ENCODE measurements at places on chromosomes 2 and 18.

GRCh38 chr2:46653539-46653938, 174.2 kb downstream of the TMEM247 start:
- DNase-seq: no peak

DNA sequence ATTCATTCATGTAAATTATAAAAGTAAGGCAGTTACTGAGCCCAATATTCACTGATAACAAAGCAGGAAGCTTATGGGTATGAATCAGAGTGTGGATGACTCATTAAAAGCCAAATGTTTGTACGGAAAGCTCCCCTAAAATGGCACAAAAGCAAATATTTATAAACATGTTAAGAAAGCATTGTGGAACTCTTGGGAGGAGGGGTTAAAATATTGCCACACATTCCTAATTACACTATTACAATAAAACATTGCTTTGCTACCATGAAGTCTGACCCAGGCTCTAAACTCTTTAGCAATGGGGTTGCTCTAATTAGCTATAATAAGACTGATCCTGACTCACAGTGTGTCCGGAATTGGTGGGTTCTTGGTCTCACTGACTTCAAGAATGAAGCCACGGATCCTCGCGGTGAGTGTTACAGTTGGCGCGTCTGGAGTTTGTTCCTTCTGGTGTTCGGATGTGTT, 110.9 kb downstream of the NAB1 start:
- DNase-seq: no peak

DNA sequence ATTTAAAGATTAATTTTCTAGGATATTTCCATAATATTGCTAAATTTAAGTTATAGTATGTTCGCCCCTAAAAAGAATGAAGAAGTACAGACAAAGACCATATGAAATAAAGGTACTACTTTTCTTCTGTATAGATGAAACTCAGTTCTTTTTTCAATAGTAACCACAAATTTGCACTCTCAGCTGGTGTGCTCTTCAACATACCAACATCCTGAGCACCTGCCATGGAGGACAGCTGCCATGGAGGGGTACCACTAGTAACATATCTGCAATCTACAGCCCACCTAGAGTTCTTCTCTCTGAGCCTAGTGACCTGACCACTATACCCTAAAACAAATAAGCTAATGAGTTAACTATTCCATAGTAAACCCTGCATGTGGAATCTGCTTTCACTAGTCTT, 36.8 kb upstream of the ERCC3 start:
- no peak for DNase-seq

DNA sequence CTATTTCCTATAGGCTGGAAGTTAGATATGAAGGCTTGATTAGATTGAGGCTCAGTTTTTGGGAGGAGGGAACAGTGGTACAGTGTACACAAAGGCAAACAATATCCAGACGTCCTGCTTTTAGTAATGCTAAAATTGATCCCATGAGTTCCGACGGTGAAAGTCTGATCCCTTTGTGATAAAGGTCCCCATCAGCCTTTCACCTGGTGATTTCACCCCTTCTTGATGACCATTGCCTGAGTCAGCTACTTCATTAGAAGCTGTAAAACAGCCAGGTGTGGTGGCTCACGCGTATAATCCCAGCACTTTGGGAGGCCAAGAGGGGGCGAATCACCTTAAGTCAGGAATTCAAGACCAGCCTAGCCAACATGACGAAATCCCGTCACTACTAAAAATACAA, 29.7 kb downstream of the TWSG1 start:
- no peak for DNase-seq

DNA sequence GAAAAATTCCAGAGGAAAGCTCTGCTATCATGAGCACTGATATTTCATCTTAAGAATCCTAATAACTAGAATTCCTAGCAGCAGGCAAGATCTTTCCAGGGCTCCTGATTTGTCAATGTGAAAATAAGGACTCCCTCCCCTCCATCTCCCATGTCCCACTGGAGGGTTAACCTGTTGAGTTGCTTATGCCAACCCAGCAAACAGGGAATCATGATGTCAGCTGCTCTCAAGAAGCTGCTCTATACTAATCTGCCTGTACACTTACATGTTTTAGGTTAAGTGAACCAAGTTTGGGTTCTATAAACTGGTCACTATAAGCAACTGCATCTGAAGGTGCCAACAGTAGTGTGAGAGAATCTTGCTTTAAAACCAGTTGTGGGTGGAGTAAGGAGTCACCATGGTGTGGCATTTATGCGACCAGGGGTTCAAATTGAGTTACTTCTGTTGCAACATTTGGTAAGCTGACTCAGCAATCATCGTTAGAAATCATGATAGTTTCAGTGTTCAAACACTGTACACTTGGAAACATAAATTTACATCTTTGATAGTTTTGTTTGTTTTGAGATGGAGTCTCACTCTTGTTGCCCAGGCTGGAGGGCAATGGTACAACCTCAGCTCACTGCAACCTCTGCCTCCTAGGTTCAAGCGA, 53.4 kb downstream of the STK25 start:
- DNase-seq: no peak

DNA sequence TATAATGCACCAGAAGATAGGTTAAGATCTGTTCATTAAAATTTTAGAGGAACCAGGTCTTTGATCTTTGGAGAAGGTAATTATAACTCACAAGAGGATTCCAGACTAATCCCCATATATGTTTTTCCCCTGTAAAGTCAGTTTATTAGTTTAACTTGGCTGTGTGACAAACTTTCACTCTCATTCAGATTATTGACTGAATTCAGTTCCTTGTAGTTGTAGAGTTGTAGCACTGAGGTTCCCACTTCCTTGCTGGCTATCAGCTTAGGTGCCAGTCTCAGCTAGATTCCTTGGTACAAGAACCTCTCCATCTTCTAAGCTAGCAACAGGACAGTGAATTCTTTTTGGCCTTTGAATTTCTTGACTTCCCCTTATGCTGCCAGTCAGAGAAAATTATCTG, 19.1 kb downstream of the REG1A start:
- DNase-seq: no peak

- no peak for DNase-seq
These were observed 64.1 kb downstream of the CPS1 start for GRCh38 chr2:210620456-210620855.

- DNase-seq: no peak
These were observed 33.4 kb downstream of the PUM2 start for GRCh38 chr2:20317197-20317596.

DNA sequence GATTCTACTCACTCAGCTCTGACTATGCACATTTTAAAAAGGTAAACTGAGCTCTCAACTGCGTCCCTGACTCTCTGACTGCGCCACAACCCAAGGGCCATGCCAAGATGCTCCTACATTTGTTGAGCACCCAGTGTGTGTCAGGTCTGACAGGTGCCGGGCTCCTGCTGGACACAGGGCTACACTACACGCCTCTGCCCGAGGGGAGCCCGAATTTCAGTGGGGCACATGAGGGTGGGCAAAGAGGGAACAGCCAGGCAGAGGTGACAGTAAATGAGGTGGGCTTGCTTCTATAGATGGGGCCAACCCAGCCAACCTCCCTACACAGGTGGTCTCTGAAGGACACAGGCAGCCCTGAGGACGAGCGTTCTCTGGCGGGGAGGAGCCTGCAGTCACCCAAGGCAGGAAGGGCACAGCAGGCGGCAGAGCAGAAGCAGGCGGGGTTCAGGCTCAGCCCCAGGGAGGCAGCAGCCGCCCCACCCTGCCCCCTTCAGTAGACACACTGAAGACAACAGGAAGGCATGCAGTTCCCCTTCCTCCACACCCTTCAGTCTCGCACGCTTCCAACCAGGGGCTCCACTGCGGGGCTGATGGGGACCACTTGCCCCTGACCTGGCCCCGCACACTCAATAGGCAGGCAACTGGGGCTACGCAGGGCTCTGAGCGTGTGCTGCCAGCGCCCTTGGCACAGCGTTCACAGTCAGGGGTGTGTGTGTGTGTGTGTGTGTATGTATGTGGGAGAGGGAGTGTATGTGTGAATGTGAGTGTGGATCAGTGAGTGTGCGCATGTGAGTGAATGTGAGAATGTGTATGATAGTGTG, 98.4 kb downstream of the UXS1 start:
- peak; percentile 88 for DNase-seq

DNA sequence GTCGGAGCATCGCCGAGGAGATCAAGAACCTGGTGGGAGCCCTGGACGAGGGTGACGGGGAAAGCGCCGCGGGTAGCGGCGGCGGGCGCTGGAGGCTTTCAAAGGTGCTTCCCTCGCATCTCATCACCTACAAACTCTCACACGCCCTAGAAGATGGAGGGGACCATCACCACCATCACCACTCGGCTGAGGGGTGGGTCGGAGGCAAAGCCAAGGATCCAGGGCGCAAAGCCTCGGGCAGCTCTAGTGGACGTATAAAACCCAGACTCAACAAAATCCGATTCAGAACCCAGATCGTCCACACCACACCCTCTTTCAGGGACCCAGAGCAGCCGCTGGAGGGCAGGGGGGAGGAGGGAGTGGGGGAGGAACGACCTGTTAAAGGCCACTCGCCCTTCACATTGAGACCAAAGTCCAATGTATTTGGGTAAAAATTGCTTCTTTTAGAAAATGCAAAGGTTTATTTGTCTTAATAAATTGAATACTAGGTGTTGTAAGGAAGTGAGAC, 1.5 kb downstream of the SOWAHC start:
- no peak for DNase-seq

DNA sequence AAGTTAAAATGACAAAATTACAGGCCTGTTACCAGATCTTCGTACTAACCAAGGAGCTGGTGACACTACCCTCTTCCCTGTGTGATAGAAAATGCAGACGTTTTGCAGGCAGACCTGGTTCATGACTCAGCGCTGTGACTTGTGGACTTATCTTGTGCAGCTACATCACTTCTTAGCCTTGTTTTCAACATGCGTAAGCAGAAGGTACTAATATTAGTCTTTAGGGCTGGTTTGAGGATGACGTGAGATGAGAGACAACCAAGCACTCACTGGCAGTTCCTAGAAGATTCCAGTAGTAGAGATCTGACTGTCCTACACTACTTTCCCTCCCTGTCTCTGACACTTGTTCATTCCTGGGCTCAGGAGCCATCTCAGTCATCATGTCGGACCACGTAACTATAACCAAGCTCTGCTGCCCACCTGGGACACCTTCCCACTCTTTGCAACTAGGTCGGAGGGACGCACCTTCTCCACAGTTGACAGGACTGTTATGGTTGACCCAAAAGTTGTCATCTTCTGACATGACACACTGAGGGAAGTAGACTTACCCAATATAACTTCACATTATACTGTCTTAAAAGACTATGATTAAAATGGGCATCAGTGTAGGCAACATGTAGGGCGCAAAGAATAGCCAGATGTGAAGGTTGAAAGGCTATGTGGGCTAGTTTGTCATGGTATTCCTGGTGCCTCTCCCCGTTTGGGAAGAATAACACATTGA, 64.8 kb downstream of the TNFRSF11A start:
- no peak for DNase-seq

DNA sequence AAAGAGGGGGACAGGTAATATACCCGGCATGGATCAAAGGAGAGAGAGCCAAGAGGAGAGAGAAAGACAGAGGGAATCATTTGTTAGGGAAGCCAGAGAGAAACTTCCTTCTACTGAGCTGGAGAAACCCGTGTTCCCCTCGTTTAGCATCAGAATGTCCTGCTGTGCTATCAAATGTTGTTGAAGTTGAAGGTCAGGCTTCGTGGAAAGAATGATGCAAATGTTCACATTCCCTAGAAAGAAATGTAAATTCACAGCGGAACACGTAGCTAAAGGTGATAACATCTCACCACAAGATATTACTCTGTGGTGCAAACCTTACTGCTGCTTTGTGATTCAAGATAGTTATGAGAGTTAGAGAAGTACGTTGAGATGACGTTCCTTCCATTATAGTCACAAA, 258.1 kb downstream of the LNPK start:
- no peak for DNase-seq

- DNase-seq: no peak
These were observed 1.7 kb downstream of the SIX3 start for GRCh38 chr2:44943031-44943692.

DNA sequence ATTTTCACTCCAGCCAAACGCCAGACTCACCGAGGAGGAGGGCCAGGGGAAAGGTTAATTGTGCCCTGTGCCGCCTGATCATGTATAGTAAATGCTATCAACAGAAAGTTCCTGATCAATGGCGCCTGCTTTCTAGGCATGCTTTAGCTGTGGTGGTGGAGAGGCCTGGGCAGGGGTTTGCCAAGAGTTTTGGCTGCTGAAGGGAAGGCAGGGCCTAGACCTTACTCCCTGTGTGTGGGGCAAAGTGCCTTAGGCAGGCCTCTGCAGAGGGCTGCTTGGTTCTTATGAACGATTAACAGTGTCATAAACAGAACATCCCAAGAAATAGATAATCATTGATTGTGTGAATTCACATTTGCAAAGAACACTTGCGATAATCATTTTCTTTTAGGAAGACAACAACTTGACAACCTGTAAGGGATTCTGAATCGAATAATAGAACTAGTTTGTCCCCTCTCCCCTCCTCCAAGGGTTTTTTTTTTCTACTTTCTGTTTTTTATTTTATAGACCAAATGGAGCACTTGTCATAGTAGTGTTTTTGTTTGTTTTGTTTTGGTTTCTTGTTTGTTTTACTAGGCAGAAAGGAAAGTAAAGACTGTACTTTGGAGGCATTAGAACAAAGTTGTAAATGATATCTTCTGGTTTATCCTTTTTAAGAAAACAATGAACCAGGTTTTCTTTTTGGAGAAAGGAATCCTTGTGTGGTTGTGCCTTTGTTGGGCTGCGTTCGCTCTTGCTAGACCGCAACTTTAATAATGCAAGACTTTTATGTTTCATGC, 6.5 kb downstream of the TSHZ1 start:
- no peak for DNase-seq

Data from activated effector memory CD4-positive, alpha-beta T cell treated with Interleukin-2 at 50 U/mL for 16 hours (primary cell).